ENCODE measurements at places on chromosomes 7 and 10.

GRCh38 chr7:30347226-30348082, 63.1 kb downstream of the ZNRF2 start:
- DNase-seq: no peak

GRCh38 chr10:86730227-86730626, 26.2 kb upstream of the BMPR1A start:
- no peak for DNase-seq

DNA sequence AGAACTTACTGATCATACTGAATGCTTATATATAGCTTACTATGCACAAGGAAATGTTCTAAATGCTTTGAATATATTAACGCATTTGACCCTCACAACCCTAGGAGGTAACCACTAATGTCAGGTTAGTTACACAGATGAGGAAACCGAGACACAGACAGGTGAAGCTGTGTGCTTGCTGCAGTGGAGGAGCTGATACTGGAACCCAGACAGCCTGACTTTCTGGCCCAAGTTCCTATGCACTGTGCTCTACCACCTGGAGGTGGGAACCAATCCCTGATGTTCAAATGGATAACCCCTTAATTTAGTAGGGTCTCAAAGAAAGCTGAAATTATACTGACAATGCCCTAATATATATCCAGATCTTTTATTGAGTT, 119.6 kb downstream of the SORBS1 start:
- no peak for DNase-seq

DNA sequence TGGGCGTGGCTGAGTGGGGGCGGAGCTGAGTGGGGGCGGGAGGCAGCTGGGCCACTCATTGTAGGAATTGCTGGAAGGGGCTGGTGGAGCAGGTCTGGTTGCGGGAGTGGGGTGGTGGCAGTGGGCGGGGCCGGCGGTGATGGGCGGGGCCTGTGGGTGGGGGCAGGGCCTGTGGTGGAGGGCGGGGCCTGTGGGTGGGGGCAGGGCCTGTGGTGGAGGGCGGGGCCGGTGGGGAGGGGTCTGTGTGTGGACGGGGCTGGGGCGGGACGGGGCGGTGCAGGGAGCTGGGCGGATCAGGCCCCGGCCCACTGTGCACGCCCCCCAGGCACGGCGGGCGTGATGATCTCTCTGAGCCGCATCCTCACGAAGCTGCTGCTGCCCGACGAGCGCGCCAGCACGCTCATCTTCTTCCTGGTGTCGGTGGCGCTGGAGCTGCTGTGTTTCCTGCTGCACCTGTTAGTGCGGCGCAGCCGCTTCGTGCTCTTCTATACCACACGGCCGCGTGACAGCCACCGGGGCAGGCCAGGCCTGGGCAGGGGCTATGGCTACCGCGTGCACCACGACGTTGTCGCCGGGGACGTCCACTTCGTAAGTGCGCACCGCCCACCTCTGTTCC, 14.0 kb downstream of the SLC29A4 start:
- peak; percentile 48 for DNase-seq

DNA sequence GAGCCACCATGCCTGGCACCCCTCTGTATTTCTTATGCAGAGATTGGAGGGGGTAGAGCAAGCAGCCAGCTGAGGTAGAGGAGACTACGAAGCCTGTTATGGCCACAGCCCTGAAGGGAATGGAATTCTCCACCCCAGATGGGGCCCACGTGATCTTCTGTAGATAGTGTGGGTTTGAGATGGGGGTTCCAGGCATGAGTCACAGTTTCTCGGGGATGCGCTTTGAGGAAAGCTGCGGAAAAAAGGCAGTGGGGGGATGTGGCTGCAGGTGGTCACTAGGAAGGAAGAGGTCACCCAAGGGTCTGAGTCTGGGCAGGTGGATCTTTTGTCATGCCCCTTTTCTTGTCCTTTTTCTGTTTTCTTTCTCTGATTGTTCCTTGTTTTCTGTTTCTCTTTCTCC, 11.5 kb downstream of the FAM131B start:
- DNase-seq: no peak

GRCh38 chr10:123146013-123146893, 1.7 kb upstream of the HMX2 start:
- no peak for DNase-seq
